Activated naive CD8-positive, alpha-beta T cell treated with anti-CD3 and anti-CD28 coated beads, Interleukin-2, amount 50 U/mL, for 24 hours (primary cell): ENCODE measurements at places on chromosomes 16 and 17.
A peak's percentile ranks its signal among the peaks of the same experiment; 100 is the strongest.

- DNase-seq, result no peak
Measured at GRCh38 chr17:9468532-9468931, 107.1 kb downstream of the STX8 start.

GRCh38 chr17:9050801-9051401, 29.6 kb downstream of the NTN1 start:
- DNase-seq, result no peak

DNA sequence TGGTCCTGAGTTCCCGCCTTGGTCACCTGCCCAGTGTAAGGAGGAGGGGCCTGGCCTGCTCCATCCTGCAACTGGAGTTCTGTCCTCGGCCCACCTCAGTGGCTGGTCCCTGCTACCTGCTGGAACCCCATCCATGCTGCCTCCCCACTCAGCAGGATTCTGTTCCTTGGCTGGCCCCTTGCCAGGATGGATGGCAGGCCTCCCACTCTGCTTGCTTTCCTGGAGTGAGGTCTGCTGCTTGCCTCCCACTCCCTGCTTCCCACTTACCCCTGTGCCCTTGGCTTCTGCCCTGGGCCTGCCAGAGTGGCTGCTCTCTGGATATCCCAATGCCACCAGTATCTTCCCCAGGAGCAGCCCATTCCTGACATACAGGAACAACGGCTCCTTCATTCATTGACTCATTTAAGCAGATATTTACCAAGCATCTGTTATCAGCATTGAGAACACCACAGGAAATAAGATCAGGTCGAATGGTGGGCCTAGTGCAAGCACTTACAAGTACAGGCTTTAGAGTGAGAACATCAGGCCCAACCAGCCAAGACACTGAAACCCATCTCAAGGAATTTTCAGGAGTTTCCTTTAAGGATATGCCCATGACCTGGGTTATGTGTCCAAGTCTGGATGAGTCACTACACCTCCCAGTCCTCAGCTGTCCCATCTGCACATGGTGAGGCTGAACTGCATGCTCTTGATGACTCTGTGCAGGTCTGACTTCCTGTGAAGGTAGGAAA, 17.0 kb upstream of the RPRML start:
- DNase-seq, result no peak

DNA sequence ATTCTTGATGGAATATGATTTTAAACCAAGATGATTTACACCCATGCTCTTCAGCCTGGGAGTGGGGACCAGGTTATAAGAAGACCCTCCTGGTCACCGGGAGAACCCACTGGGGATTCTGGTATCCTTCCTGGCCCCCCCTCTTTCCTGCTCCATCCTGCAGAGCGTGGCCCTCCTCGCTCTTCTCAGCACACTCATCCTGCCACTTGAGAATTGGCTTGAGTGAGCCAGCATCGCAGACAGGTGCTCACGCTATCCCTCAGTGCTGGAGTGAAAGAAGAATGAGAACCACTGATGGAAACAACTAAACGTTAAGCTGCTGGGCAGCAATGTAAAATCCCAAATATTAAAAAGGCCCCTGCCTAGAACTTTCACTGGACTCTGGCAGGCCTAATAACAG, 98.0 kb downstream of the CYTH1 start:
- no peak for DNase-seq

GRCh38 chr16:25823891-25824290, 132.1 kb downstream of the HS3ST4 start:
- no peak for DNase-seq

- DNase-seq, result no peak
Measured at GRCh38 chr16:79185711-79186110, 414.8 kb downstream of the MAF start.

- no peak for DNase-seq
Measured at GRCh38 chr16:52491216-52491615, 55.7 kb downstream of the TOX3 start.

GRCh38 chr17:21100636-21101035, 26.1 kb upstream of the DHRS7B start:
- no peak for DNase-seq

- DNase-seq, result no peak
Measured at GRCh38 chr17:41925991-41926590, 4.3 kb upstream of the ODAD4 start.

DNA sequence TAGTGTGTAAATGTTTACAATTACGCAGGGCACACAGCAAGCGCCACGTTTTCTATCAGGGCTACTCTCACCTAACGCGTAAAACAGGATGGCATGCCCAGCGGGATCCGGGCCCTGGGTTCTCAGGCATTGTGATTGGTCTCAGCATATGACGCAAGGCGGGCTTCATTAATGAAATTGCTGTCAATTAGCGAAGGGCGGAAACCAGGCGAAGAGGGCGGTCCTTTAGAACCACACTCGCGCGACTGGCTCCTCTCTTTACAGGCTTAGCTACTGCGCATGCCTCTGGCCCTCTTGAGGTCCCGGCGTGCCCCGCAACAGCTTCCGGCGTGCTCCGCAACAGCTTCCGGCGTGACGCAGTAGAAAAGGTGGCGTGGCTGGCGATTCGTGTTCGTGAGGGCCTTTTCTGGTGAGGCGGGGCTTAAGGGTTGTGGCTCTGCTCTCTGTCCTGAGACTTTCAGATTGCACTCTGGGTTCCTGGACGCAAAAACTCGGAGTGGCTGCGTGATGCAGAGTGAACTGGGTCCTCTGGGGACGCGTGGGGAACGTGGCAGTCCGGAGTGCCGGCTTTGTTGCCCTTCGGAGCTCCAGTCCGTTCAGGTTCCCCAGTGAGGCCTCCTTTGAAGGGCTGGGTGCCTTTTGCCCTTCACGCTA, 9.2 kb downstream of the OR2C1 start:
- DNase-seq, result peak; percentile 84

DNA sequence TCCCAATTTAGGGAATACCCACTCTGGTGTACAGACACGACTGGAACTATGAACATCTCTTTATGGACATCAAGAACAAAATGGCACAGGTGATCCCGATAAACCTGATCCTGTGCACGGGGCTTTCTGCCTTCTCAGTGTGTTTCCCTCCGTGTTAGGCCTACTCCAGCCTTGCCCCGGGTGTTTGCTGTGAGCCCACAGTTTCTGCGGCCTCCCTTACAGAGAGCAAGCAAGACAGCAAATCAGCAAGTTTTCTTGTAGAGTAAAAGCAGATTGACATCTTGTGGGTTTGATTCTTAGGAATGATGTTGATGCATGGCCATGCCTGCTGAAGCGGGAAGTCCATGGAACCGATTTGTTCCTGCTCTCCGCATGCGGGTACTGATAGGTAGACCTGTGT, 26.4 kb upstream of the ENDOV start:
- DNase-seq, result no peak

DNA sequence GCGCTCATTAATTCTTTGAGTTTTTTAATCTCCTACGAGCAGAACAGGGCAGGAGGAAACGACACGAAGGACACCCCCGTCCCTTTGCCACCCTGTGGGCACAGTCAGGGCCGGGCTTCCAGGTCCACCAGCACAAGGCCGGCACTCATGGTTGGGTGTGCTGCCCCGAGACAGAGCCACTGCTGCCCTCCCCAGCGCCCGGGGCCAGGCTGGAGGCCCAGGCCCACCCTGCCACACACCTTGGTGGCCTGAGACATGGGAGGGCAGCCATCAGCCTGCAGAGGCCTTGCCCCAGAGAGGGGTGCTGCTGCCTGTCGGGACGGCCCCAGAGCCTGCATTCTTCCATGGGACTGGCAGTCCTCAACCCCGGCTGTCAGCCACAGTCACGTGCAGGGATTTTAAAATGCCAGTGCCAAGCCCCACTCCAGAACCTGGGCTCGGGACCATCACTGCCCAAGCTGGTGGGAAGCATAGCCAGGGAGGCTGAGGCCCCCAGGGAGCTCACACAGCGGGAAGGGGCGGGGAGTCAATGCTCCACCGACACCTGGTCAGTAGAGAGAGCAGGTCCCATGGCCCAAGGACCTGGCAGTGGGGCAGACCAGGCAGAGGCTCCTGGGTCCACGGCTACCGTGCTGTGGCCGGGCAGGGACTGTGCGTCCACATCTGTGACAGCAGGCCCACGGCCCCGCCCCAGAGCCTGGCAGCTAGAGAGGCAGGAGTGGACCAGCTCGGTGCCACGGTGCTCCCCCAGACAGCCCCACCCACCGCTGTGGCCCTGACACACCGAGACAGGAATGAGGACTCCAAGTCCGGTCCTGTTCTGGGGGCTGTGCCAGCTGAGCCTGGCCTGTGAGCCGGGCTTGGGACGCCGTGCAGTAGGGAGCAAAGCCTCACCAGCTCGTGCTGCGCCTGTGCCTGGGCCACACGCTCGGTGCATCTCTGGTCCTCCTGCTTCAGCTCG, 27.5 kb downstream of the CEP131 start:
- DNase-seq, result no peak

- no peak for DNase-seq
Measured at GRCh38 chr17:81314398-81315081, 19.4 kb upstream of the SLC38A10 start.

DNA sequence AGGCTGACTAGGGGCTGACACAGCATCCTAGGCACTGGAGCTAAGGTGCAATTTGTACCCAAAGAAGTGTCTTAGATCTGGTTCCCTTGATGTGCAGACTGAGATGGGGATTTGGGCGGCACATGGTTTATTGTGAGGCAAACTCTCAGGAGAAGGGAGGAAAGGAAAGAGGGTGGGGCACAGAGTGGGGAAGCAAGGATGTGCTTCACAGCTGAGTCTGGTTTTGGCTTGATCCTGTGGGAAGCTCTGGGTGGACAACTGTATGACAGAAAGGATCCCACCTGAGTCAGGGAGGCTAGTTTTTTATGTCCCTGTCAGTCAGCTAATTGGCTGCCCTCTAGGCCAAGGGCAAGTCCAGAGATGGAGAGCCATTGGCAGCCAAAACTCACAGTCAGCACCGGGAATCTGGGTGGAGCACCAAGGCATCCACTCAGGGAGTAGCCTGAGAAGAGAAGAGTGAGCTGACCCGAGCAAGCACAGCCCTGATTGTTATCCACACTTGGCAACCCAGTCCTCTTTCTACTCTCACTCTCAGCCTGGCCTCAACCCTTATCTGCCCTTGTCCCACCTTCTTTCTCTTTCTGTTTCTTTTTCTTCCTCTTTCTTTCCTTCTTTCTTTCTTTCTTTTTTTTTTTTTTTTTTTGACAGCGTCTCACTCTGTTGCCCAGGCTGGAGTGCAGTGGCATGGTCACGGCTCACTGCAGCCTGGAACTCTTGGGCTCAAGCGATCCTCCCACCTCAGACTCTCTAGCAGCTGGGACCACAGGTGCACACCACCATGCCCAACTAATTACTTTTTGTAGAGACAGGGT, 12.0 kb downstream of the ARL4D start:
- DNase-seq, result no peak

DNA sequence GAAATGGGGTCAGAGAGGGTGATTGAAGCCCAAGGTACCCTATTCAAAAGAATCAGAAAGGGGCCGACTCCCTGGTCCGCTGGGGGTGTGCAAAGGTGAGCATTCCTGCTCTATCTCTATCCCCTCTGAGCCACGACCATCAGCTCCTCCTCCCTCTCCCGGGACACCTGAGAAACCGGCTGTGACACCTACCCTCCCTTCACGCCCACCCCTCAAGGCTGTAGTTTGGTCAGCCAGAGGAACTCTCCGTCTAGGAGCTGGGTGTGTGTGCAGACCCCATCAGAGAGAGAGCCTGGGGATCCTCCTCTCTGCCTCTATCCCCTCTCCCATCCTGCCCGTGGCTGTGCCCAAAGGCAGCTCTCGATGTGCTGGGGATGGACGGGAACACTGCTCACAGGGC, 27.6 kb upstream of the DLX4 start:
- no peak for DNase-seq

DNA sequence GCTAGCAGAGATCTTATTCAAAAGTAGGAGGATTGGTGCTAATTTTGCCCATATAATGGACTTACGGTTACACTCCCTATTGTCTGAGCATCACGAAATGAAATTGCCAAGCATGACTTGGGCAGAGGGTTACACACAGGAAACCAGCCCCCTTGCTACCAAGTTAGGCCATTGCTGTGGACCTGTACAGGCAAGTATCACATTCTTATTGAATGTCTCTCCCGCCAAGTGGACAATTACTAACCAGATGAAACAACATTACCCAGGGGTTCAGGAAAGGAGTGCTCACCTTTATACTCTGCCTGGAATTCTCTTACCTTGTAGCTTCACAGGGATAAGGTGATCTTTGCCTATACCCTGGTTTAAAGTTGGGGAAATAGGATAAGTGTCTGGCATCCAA, 70.6 kb upstream of the TOX3 start:
- no peak for DNase-seq

- no peak for DNase-seq
Measured at GRCh38 chr16:91484-91883, 13.5 kb downstream of the MPG start.

- no peak for DNase-seq
Measured at GRCh38 chr16:2852003-2852730, 5.8 kb downstream of the PRSS22 start.

GRCh38 chr16:87984632-87985267, 33.5 kb downstream of the BANP start:
- no peak for DNase-seq

DNA sequence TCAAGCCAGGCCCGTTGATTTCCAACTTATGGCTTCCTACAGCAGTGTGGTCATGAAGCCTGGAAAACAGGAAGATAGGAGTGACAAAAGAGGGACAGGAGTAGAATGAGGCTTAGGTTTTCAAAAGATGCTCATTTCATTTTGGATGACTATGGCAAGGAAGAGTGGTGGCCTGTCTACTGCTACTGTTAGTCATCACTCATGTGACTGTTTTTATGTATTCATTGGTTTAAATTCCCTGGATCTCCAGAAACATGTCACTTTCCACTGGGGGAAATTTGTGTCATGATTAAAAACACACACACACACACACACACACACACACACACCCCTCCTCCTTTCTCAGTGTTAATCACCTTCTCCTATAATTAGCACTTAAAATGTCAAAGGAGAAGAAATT, 1.1 kb upstream of the CYLD start:
- no peak for DNase-seq

GRCh38 chr17:34736611-34737010, 157.2 kb downstream of the TMEM132E start:
- no peak for DNase-seq

DNA sequence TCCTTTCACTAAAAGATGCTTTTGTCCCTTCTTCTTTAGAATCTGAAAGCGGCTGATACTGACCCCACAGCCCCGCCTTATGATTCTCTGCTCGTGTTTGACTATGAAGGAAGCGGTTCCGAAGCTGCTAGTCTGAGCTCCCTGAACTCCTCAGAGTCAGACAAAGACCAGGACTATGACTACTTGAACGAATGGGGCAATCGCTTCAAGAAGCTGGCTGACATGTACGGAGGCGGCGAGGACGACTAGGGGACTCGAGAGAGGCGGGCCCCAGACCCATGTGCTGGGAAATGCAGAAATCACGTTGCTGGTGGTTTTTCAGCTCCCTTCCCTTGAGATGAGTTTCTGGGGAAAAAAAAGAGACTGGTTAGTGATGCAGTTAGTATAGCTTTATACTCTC, 10.1 kb upstream of the TANGO6 start:
- DNase-seq, result no peak

DNA sequence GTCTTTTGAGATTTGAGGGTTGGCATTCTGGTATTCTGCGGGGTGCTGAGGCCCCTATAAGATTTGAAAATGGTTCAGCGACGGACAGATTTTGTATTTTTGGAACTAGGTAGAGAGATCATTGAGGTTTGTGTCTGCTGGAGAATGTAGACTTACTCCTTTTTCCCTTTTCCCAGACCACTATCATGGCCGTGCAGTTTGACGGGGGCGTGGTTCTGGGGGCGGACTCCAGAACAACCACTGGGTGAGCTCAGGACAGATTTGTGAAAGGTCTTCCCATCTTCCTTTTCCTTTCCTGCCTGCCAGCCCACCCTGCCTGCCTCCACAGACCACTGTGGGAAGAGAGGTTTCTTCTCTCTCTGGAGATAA, 572 bp downstream of the PSMB6 start:
- DNase-seq, result peak; percentile 55
